ENCODE measurements at places on chromosomes 3 and 15.
A peak's percentile ranks its signal among the peaks of the same experiment; 100 is the strongest.

DNA sequence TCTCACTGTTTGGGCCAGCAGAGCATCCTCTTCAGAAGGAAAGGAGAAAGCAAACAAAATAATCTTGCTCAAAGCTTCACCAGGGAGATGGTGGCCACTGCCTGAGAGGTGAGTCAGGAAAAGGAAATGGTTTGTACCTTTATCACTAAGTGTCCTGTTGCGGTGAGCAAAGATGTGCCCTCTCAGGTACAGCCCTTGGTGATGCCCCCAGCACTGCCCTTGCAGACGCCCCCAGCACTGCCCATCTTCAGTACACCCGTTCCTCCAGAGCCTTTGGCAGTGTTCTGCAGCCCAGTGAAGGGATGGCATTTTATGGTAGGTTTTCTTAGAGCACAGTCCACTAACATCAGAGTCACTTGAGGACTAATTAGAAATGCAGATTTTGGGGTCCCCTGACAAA, 92.3 kb downstream of the ZNF621 start:
- no peak for DNase-seq

DNA sequence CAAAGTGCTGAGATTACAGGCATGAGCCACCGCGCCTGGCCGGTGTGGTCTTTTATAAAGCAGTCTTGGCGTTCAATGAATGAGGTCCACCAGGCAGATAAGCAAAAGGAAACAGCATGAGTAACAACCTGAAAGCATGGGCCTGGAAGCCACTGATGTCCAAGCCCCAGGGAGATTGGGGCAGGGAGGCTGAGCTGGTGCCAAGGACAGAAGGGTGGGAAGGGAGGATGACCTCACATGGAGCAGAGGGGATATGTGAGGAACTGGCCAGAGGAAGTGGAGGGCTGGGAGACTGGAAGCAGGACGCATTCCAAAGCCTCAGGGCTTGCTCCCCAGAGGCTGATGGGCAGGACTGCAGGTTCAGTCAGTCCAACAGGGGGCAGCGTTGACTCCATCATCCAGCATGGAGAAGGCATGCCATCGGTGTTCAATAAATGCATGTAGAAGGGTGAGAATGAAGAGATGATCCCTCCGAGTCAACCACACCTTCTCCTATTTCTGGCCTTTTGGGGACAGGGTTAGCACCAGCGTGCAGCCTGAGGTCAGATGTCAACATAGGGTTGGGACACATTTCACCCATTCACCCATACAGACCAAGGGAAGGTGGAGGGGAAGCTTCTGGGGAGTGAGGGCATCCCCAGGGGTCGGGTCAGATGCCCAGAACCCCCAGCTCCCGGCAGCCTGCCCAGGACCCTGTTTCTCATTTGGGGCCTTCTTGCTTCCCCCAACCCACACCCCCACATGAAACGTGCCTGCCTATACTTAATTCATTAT, 14.8 kb downstream of the MYL3 start:
- DNase-seq: no peak

- no peak for DNase-seq
These were observed 2.3 kb upstream of the MBNL1 start for GRCh38 chr3:152266221-152266995.

DNA sequence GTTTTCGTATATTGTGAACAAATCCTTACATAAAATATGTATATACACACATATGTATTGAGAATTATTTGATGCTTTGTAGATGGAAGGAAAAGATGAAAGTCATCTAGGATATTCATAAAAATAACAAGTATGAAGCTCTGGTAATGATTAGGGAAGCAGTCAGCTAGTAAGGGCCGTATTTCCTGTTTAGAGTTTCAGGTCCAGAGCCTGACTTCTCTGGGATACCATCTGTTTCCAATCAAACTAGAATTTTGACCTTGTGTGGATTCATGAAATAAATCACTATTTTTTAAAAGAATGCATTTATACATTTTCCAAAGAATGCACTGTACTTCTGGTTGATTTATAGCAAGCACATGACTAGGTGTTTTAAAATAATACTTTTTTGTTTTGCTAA, 156.1 kb upstream of the CGNL1 start:
- DNase-seq: no peak

DNA sequence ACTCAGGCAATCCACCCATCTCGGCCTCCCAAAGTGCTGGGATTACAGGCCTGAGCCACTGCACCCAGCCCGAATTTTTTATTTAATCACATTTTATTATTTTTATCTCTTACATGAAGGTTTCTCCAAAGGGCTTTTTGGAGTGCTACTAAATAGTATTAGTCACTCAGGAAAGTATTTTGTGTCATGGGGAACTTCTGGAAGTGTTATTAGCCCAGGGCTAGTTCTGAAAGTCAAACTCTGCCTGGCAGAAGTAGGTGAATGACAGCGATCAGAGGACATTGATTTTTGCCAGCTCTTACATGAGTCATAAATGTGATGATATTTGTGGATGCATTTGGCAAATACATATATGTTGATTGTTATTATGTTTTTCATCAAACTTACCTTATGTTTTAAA, 48.7 kb downstream of the ZPLD1 start:
- DNase-seq: no peak

DNA sequence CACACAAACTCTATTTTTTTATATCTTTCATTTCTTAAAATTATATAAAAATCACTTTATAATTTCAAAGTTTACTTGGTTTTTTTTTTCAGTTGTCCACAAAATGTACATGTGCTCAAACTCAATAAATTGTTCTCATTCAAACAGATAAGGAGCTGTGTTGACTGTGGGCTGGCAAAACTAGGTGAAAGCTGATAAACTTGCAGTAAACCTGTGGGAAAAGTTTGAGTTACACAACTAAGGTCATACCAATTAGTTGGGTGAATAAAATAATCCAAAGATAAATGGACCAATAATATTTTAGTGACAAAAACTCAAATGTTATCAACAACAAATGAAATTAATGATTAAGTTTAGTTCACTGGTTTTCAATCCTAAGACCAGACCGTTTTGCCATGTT, 12.6 kb upstream of the UPK1B start:
- no peak for DNase-seq

- DNase-seq: peak; percentile 52
These were observed 58.8 kb downstream of the CLASP2 start for GRCh38 chr3:33658991-33659848.

DNA sequence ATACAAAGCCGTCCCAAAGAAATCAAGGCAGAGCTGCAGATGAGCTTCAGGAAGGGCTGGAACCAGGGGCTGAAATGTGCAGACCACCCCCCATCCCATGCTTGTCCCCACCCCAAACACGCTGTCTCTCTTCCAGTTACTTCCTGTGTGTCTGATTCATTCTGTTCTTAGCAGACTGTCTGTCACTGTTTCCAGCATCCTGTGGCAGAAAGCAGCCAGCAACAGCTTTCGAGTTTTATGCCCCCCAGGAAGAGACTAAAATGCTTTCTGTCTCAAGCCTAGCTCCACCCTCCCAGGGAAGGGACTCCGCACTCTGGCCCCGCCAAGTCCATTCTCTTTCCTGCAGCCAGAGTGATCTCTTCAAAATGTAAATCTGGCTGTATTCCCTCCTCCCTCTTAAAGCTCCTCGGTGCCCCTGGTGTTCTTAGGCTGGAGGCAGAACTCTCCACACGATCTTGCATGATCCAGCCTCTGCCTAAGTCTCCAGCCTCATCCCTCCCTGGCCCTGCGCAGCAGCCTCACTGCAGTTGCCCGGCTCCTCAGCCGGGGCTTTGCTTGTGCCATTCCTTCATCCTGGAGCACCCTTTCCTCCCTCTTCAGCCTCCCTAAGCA, 41.5 kb downstream of the HRH1 start:
- no peak for DNase-seq
